Mononuclear cell (primary cell): ENCODE measurements at places on chromosomes 13 and 19. TPM values are rescaled to one million over a fixed set of nuclear protein-coding genes. Genes with fewer than 3 reads are reported as not detected.

SULT2B1 gene
- not detected for total RNA-seq

C19orf33 gene
- total RNA-seq: 3.1 TPM

MBD3L3 gene
- total RNA-seq: not detected

CGB5 gene
- not detected for total RNA-seq

FFAR2 gene
- 16.5 TPM for total RNA-seq

FGF21 gene
- not detected for total RNA-seq

COL4A2 gene
- total RNA-seq: 0.21 TPM

HIF3A gene
- total RNA-seq: not detected

LGALS14 gene
- total RNA-seq: 0.31 TPM

PRODH2 gene
- total RNA-seq: not detected

KLHL1 gene
- total RNA-seq: not detected

SAMD1 gene
- total RNA-seq: 22.2 TPM

FAM124A gene
- total RNA-seq: under 0.01 TPM

COL5A3 gene
- 1.0 TPM for total RNA-seq

HNRNPUL1 gene
- total RNA-seq: 171 TPM

GRIK5 gene
- 0.21 TPM for total RNA-seq

PRKCG gene
- 0.10 TPM for total RNA-seq

EMC10 gene
- total RNA-seq: 58.9 TPM

CA11 gene
- total RNA-seq: 2.4 TPM

CRLF1 gene
- 0.21 TPM for total RNA-seq

ATP4A gene
- total RNA-seq: not detected

POU4F1 gene
- total RNA-seq: under 0.01 TPM

CYP2A7 gene
- not detected for total RNA-seq

CGB8 gene
- not detected for total RNA-seq

HIPK4 gene
- 0.10 TPM for total RNA-seq
